ENCODE measurements at places on chromosomes 11 and 22. TPM values are rescaled to one million over a fixed set of nuclear protein-coding genes. Genes with fewer than 3 reads are reported as not detected.
A peak's percentile ranks its signal among the peaks of the same experiment; 100 is the strongest.

GRCh38 chr11:57094181-57094935 lies 87.4 kb upstream of the LRRC55 start:
- no peak for DNase-seq

LIF gene
- total RNA-seq: 0.41 TPM

DNA sequence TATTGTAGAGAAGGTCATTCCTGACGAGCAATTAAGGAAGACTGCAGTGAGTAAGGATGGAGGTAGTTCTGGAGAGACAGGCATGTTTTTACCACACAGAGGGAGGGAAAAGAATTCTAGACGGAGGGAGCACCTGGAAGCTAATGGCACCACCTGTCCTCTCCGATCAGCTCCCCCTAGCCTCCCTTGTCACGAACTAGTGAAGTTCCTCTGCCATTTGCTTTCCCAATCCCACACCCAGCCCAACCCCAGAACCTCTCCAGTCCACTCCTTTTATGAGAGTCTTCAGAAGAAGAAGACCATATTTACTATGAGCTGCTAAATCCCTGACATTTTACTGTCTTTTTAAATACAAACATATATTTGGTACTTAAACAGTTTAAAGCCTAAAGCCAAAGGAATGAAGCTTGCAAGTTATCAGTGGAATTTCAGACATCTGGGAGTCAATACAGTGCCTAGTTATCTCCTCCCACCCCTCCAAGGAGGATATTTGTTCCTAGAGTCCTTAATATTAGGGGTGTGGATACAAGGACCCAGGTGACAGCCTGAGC lies 46.1 kb upstream of the HSPA8 start:
- DNase-seq: peak; percentile 29

DNA sequence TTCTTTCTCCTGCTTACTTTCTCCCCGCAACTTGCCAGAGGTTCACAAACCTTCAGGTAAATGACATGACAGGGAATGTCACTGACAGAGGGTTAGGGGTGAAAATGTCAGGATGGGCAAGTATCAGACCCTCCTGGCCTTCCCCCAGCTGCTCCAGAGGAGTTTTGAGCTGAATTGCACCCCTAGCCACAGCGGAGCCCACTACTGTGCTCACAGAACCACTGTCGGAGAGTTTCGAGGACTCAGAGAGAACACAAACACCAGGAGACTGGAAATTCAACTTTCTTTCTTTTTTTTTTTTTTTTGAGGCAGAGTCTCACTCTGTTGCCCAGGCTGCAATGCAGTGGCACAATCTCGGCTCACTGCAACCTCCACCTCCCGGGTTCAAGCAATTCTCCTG lies 21.5 kb upstream of the P2RY2 start:
- DNase-seq: no peak

DNA sequence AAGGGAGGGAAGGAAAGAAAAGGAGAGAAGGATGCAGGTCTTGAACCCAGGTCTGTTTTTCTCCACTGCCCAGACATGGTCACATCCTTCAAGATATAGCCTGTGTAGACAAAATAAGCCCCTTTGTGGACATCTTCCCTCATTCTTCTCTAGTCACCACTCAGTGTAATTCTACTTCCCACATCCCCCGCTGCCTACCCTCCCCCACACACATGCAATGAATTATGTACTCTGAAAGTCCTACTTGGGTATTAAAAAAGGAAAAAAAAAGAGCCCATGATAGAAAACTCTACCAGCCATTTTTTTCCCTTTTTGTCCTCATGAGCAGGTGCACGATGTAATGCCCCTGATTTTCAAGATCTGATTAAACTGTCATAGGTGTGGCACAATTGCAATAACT lies 346.0 kb downstream of the MN1 start:
- no peak for DNase-seq

- DNase-seq: no peak
Observed at GRCh38 chr11:118206391-118207031, 18.3 kb downstream of the JAML start.

KRTAP5-11 gene
- 0.92 TPM for total RNA-seq

DNA sequence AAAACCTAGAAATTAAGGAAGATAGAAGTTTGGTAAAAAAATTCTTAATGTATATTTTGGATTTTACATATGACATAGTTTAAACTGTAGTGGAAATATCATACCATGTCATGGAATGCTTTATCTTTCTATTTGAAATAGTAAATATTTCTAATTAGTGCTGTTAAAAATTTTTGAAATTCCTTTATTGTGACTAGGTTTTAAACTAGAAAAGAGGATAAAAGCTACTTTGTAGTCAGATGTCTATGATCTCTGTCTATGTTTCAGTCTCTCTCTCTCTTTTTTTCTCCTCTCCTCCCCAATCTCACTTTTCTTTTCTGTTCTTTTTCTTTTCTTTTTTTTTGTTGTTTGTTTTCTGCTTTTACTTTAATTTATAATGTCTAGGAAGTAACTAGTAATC lies 226.2 kb downstream of the TMEM135 start:
- DNase-seq: no peak

GRCh38 chr11:112538534-112539280 lies 278.0 kb upstream of the PLET1 start:
- DNase-seq: no peak

MMP12 gene
- not detected for total RNA-seq

GRCh38 chr11:105969756-105970155 lies 52.3 kb downstream of the MSANTD4 start:
- DNase-seq: no peak

AGBL2 gene
- total RNA-seq: 5.2 TPM

LARGE1 gene
- total RNA-seq: 30.7 TPM

CD248 gene
- 0.83 TPM for total RNA-seq

GRCh38 chr11:114928260-114928870 lies 250.0 kb downstream of the NXPE2 start:
- DNase-seq: no peak

DNA sequence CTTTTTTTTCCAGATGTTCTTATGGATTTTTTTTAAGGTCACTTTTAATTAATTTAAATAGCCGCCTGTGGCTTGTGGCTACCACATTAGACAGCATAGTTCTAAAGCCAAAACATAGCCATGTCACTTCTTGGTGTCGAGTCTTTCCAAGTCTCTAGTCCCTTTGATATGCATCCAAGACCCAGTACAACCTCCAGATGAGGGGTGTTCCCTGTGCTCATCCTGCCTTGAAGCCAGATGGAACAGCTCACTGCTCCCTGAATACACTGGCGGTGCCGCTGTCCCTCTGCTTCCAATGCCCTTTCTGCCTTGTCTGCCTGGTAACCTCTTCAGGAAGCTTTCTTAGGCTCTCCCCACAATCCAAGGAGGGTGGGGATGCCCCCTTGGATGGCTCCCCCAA lies 338.0 kb downstream of the TENM4 start:
- no peak for DNase-seq

DNA sequence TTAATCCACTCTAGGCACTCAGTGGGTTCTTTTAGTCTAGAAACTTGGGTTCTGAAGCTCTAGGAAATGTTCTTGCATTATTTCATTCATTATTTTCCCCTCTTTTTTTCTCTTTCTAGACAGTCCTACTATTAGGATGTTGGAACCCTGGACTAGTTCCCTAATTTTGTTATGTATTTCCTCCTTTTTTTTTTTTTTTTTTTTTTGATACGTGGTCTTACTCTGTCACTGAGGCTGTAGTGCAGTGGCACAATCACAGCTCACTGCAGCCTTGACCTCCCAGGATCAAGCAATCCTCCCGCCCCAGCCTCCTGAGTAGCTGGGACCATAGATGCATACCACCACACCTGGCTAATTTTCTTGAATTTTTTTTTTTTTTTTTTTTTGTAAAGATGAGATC lies 9.4 kb downstream of the UPB1 start:
- no peak for DNase-seq

DNA sequence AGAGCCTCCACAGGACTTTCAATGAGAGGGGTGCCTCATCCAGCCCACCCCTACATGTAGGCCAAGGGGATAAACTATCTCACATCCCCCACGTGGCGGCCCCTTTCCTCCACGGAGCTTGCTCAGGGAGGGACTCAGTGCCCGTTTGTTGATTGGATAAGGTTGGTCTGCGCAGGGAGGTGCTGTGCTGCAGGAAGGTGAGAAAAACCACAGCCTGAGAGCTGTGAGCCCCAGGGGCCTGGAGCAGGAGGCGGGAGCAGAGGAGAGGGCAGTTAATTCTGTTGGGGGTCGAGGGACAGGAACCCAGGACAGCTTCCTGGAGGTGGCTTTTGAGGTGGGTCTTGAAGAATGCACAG lies 31.9 kb upstream of the ATXN10 start:
- no peak for DNase-seq

CCDC116 gene
- total RNA-seq: 0.48 TPM

GRCh38 chr11:63019506-63019905 lies 3.9 kb upstream of the SLC22A8 start:
- peak; percentile 30 for DNase-seq
